Upper lobe of left lung (tissue), 6 donors: ENCODE measurements at places on chromosomes 3 and 15.

- DNase-seq, result no peak
These were observed 142.5 kb downstream of the FILIP1L start for GRCh38 chr3:99971761-99972160.

- no peak for DNase-seq
These were observed 153.3 kb downstream of the P3H2 start for GRCh38 chr3:189967254-189967865.

DNA sequence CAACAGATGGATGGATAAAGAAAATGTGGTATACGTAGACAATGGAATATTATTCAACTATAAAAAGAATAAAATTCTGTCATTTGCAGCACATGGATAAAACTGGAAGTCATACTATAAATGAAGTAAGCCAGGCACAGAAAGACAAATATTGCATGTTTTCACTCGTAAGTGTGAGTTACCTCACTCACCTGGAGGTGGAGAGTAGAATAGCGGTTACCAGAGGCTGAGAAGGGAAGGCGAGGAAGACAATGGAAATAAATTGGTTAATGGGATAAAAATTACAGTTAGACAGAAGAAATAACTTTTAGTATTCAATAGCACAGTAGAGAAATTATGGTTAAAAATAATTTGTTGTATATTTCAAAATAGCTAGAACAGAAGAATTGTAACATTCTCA, 141.6 kb downstream of the EFHB start:
- DNase-seq, result no peak

GRCh38 chr3:57600195-57600594, 3.1 kb upstream of the ARF4 start:
- no peak for DNase-seq

DNA sequence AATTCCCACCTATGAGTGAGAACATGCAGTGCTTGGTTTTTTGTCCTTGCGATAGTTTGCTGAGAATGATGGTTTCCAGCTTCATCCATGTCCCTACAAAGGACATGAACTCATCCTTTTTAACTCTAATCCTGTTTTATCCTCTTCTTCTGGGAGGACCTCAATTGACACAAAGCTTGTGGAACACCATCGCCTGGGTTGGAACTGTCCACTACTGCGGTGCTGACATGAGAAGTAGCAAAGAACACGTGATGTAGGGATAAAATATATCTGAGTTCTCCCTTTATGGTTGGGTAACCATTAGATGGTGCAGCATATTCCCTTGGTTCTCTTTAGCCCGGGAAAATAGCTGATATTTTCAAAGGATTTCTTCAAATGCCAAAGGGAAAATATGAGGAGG, 105.3 kb upstream of the TOPAZ1 start:
- no peak for DNase-seq

DNA sequence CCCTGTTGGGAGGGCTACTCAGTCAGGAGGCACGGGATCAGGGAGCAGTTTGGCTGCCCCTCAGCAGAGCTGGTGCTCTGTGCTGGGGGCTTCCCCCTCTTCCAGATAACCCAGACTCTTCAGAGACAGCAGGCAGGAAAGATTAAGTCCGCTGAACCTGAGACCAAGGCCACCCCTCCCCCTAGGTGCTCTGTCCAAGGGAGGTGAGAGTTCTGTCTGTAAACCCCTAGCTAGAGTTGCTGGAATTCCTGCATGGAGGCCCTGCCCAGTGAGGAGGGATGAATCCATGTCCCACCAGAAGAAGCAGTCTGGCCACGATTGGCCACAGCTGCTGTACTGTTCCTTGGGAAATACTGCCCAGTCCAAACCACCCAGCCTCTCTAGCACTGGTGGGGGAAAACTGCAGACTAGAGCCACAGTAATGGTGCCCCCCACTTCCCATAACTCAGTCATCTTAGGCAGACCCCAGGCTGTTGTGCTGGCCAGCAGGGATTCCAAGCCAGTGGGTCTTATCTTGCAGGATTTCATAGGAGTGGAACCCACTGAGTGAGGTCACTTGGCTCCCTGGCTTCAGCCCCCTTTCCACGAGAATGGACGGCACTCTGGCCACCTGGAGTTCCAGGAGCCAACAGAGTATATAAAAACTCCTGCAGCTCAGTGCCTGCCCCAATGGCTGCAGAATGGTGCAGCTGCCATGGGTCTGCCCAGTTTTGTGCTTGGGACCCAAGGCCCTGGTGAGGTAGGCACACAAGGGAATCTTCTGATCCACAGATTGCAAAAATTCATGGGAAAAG, 42.9 kb downstream of the NPAP1 start:
- no peak for DNase-seq

- DNase-seq, result no peak
These were observed 5.7 kb downstream of the MYZAP start for GRCh38 chr15:57597431-57597830.

DNA sequence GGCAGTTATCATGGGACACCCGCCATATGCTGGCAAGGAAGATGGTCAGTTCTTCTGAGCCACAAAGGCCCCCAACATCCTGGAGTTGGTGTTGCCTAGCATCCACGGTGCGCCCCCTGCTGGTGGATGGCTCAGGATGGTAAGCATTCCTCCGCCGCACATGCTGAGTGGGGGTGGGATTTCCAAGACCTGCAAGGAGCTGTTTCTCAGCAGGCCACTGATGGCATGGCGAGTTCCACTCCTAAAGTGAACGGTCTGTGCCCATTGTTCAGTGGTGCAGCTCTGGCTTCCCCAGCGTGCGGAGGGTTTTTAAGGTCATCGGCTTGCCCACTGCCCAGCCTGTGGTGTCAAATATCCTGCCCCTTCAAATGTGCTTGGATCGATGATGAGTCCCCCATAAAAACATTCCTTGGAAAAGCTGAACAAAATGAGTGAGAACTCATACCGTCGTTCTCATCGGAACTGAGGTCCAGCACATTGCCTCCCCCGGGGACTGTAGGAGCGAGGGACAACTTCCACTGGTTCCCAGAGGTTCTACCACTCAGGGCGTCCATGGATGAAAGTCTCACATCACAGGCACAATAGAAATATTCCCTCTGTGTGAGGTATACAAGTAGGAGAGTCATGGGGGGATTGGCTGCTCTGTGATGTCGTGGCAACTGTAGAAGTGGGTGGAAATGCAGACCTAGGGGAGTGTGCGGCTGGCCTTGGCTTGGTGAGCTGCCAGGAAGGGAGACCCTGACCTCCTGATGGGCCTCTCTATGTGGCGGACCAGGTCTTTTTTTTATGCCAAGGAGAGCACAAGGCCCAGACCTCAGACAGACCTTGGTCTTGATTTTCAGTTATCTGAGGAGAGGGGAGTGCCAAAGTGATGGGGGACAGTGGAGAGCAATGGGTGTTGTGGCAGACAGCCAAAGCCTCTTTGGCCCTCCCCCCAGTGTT, 102.0 kb downstream of the SNRPN start:
- peak; percentile 11 for DNase-seq

DNA sequence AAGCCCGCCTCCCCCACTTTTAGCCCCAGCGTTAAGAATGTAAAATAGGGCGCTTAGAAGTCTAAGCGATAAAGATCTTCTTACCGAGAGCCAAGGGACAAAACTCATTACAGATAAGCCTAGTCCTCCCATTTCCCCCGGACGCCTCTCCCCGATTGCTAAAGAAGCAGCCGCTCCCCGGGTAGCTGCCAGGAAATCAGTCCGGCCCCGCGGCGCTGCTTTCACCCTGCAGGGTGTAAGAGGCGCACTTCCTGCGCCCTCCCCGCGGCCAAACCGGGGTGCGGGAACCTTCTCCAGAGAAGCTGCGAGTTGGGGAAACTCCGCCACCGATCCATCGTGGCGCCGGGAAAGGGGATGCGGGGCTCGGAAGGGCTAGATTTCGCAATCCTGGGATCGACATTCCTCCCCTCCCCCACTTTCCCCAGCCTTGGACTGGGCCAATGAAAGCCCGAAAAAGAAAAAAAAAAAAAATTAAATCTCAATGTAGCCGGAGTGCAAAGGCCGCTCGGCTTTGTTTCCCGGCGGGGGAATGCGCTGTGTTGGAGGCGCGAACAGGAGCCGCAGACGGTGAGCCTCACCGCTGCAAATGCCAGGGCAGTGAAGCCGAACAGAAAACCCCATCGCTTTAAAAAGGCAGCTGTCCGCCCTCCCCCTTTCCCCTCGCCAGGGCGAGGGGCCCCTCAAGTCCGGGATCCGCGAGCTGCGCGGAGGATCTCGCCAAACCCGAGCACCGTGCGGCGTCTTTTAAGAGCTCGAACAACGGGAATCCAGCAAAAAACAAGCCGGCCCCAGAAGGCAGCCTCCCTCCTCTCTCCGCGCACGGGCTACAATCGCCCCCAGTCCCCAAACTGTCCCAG, 626 bp upstream of the PTPRG start:
- DNase-seq, result peak; percentile 92

DNA sequence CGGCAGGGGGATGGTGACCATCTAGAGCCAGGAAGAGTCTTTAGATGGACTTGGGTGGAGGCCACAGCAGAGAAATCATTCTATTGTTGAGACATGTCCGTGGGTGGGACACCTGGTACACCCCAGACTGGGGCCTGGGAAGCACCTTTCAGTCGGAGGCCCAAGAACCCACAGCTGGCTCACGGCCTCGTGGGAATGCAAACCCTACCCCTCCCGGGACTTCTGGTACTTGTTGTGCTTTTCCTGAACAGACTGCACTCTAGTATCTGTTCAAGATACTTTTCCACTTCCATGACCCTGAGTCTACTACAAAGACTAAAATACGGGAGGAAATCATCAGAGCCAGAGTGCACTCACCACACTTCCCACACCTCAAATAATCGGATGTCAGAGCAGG, 60.7 kb downstream of the BDH1 start:
- no peak for DNase-seq
